ENCODE measurements at places on chromosomes 12 and 14. TPM values are rescaled to one million over a fixed set of nuclear protein-coding genes. Genes with fewer than 3 reads are reported as not detected.

CCDC177 gene
- not detected for polyA plus RNA-seq

MSI1 gene
- polyA plus RNA-seq: 2.9 TPM

LPAR5 gene
- polyA plus RNA-seq: 1.7 TPM

- DNase-seq: no peak
These were observed 142.2 kb upstream of the RFLNA start for GRCh38 chr12:124152731-124153130.

DNA sequence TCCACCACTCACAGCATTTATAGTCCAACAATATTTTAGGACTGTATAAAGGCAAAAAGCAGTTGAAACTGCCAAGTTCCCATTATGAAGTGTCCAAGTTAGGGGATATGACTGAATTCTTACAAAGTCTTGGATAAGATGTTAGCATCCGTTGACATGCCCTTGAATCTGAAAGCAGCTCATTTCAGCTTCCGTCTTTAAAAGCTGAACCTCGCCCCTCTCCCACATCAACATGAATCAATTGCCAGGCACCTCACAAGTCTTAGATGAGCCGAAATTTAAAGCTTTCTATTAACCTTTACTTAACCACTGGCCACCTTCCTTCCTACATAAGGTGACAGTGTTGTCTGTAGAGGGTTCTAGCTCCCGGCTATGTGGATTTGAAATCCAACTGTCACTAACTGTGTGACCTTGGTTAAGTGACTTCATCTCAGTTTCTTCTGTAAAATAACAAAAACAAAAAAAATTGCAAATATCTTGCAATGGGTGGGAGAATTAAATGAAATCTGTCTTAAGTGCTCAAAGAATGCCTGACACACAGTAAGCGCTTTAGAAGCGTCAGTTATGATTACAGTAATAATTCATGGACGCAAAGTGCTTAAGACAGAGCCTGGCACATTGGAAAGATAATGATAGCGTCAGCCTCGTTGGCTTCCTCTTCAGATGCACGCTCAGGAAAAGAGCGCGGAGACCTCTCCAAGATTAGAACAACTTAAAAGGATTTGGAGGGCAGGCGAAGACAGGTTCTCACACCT, 1.2 kb downstream of the PPP1CC start:
- no peak for DNase-seq

- DNase-seq: no peak
These were observed 31.0 kb downstream of the PLCZ1 start for GRCh38 chr12:18706798-18707197.

DNA sequence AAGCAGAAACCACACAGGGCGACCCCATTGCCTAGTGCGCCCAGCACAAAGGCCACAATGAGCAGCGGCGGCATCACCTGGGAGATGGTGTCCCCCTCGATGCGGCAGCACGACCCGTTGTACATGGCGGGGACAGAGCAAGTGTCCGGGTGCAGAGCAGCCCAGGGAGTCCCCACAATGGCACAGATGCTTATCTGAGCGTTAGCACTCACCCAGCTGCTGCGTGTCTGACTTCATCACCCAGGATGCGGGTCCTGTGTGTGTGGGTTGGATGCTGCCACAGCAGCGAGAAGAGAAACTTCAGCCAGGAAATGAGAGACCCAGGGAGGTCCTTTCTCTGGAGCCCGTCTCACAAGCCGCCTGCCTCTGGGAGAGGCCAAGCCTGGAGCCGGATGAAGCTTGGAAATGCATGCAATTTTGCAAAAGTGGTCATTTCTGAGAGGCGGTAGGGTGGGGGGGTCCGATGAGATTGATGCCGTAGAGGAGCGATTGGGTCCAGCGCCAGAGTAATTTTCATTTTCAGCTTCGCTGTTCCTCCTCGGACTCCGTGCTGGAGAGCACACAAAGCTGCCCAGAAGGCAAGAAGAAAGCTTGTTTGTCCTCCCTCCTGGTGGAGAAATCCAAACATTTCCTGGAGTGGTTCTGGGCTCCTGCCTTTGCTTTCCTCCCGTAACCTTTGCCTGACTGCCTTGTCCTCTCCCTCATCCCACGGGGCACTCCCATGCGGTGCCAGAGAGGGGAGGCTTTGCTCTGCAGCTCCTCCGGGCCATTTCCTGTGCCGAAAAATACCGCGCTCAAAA, at the start of gene HCAR1:
Gene HCAR1 (minus strand): TSS at position 630 of the 800 bp plus-strand sequence. CDS start 505 bp downstream, at position 125.
- no peak for DNase-seq

DNA sequence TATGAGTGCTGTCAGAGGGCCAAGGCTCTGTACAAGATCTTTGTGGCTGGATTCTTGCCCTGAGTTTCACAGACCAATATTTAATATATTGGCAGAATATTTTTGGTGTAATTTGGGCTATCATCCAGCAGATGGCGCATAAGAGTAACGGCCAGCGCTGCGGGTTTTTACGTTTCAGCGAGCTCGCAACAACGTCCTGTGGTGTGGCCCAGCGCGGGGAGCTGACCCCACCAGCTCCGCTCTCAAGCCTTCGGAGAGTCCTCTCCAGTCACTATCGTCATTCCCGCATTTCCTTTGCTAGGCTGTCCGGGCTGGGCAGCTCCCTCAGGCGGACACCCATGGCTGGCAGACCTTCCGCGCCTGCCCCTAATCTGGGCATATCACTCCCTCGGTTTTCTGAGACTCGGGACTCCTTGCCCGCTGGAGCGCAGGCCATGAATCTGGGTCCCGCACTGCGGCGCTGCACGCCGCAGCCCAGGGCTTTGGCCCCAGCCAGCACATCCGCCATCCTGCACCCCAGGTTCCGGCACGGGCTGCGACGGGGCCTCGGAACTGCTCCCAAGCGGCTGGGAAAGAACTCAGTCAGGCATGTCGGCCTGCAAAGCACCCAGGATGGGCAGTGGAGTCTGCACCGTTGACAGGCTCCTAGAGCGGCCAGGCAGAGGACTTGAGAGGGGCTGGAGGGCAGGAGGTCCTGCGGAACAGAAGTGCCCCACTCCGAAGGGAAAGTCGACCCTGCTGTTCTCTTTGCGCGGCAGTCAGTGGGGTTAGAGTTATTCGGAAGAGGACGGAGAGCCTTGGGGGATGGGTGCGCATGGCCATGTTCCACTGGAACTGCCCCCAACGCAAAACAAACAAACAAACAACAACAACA, 18.4 kb downstream of the OLR1 start:
- DNase-seq: peak; percentile 67
